Activated T-cell treated with anti-CD3 and anti-CD28 coated beads, Interleukin-2, amount 50 U/mL, for 24 hours (primary cell): ENCODE measurements at places on chromosomes 2 and 18.

- no peak for DNase-seq
These were observed 681.7 kb upstream of the FSHR start for GRCh38 chr2:49836017-49836416.

DNA sequence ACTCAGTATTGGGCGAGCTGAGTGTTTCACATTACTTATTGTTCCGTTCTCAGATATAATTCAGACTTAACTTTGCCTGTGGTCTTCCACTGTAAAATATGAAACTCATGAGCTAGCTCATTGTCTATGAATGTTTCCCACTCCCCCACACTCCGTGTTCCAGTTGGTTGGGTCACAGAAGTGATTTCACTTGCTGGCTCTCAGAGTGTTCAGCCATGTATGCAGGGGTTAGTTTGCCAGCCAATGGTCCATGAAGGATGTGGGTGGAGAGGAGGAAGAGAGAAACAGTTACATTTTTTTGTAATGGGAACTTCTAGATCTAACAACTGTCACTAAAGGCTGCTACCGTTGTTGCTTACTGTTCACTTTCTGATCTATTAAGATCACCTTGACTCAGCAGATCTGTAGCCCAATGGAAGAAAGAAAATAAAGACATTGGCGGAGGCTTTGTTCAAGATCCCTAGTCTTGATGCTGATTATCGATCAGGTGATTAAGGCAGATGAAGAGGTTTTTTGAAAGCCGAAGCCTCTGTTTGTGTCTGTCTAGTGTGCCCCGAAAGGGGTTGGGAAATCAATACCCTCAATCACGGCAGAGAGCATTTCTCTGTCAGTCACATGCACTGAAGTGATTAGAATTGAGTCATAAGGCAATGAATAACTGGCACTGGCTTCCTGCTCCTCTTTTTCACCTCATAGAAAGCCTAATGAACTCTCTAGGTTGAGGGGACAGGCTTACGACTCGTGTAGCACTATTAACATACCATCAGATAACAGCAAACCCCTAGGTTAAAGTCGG is 279.7 kb upstream of the FIGN start:
- no peak for DNase-seq

GRCh38 chr2:65062843-65063825 is 6.9 kb downstream of the CEP68 start:
- DNase-seq, result no peak

GRCh38 chr2:28580078-28580477 is 84.2 kb downstream of the PLB1 start:
- DNase-seq, result peak; percentile 9

GRCh38 chr2:46098621-46099062 is 198.6 kb upstream of the EPAS1 start:
- no peak for DNase-seq

DNA sequence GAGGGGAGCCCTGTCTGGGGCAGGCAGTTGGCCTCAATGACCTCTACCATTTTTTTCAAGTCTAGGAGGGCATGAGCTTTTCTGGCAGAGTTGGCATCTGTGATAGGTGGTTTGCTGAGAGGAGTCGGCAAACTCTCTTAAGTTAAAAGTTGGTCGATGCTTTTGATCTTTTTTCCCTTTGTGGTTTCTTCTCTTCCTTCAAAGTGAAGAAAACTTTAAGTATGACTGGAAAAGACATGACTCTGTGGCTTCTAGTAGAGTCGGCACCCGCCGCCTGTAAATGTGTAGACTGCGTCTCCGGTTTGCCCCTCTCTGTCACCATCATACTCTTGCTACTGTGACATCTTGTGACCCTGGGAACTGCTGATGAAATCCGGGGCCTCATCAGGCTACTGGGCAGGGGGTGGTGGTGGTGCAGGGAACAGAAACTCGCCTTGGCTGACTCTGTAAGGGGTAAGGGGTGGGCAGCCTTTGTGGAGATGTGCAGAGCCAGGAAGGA is 21.1 kb downstream of the INPP5D start:
- DNase-seq, result peak; percentile 67

- no peak for DNase-seq
These were observed 1056.6 kb upstream of the NXPH2 start for GRCh38 chr2:139836769-139837168.

DNA sequence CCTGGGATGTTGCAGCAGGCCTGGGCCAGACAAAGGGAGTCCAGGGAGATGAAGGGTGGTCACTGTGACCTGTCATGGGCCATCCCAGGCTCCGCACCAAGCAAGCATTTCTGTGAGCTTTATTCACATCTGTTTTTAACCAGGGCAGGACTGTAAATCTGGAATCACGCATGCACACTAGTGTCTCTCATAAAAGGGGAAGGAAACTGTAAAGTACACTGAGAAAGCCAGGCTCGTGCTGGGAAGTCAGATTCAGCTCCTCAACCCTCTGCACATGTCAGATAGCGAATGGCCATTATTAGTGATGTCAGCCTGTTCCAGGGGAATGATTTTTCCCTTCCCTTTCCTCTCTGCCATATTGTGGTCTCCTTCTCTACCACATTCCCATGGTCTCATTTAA is 818.6 kb upstream of the RAB6C start:
- DNase-seq, result no peak
